ENCODE measurements at places on chromosomes 7 and 10.
A peak's percentile ranks its signal among the peaks of the same experiment; 100 is the strongest.

DNA sequence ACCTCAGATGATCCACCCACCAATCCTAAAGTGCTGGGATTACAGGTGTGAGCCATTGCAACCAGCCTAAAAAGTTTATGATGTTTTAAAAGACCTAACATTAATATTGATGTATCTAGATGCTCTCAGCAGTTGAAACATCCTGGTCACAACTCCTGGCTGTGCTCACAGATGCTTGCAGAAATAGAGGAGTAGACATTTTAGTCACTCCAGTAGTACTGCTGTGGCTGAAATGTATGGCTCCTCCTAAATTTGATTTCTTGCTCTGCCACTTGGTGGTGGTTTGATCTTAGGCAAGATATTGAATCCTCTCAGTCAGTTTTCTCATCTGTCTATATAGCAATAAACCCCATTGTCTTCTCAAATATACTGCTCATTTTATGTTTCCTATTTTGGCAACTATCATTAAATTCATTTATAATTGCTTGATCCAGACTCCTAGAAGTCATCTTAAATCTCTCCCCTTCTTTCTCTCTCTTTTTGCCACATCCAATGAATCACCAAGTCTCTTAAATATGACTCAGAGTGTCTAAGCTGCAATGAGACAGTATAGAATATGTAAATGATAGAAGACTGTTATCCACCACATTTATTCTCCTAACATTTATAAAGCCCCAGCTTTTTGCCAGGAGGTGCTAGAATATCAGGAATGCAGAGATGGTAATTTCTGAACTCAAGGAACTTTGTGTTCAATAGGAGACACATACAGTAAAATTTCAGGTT, 78.1 kb upstream of the NRBF2 start:
- DNase-seq, result peak; percentile 38

DNA sequence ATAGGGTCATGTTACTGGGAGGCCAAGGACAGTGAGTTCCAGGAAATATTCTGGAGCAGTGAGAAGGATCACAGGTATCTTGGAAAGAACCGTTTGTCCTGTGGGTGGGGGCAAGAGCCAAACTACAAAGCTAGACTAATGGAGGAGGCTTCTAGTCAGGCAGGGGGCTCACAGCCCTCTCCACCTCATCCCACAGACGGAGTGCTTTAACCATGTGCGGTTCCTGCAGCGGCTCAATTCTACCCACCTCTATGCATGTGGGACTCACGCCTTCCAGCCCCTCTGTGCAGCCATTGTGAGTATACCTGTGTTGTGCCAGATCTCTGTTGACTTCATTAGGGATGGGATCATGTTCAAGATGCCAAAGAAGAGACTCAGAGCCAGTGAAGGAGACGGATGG, 8.1 kb downstream of the SEMA4G start:
- DNase-seq, result no peak

DNA sequence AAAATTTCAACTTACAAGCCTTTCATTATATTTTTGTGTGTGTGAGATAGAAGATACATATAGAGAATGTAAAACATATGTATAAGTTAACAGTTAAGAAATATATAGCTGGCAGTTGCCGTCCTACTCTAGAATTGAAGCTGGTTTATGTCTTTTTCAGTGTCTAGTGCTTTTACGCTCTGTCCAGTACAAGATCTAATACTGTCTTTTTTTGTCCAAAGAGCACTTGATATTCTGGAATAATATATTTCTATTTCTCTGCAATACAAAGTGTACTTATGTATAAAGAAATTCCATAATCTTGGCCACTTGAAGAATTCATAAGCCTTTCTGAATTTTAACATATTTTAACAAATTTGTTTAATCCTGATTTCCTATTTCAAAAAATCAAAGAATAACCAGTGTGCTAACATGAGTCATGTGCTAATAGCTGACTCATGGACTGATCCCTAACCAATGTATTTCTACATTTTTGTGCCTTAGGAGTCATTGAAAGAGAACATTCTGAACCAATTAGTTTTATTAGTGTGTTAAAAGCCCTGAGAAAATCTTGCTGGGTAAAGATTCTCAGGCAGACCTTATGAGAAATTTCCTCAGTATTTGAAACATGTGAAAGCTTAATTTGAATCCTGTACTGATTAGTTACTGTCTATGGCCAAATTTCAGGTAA, 73.2 kb upstream of the CCAR1 start:
- peak; percentile 85 for DNase-seq

- no peak for DNase-seq
These were observed 425 bp downstream of the TLL2 start for GRCh38 chr10:96513305-96513697.

DNA sequence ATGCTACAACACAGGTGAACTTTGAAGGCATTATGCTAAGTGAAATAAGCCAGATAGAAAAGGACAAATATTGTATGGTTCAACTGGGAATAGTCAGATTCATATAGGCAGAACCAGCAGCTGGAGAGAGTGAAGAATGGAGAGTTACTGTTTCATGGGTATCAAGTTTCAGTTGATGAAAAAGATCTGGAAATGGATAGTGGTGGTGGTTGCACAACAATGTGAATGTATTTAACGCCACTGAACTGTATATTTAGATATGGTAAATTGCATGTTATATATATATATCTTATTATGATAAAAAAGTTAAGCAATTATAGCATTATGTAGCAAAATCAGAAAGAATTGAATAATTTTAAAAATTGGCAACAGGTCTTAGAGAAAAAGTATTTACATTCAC, 3.9 kb downstream of the LMBR1 start:
- DNase-seq, result peak; percentile 23

- no peak for DNase-seq
These were observed 28.4 kb downstream of the DIP2C start for GRCh38 chr10:660970-661596.

DNA sequence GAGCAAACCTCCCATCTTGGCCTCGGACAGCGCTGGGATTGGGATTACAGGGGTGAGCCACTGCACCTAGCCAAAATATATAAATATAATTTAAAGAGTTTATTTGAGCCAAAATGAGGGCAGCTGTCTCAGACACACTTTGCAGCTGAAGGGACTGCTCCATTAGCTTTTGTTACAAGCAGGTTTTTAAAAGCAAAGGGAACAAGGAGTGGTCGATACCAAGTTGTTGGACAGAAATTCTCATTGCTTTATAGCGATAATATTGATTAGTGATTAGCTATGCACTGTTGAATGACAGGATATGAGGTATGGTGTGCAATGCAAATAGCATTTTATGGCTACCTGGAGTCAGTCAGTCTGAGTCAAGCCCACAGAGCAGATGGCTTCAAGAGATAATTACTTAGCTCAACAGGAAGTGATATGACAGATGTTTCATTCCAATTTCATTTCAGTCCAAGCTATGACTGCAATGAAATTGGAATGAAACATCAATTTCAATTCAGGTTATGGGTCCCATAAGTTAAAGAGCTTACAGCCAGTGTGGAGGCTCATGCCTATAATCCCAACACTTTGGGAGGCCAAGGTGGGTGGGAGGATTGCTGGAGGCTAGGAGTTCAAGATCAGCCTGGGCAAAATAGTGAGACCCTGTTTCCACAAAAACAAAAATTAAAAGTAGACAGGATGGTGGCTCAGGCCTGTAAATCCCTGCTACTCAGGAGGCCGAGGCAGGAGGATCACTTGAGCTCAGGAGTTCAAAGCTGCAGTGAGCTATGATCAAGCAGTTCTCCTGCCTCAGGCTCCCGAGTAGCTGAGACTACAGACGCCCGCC, 23.1 kb downstream of the TYW1 start:
- peak; percentile 70 for DNase-seq

Data from fibroblast of upper back skin (primary cell).